ENCODE measurements at places on chromosomes 11 and 22.

- DNase-seq = peak; percentile 87
Measured at GRCh38 chr22:26894766-26895485, 237.5 kb downstream of the MIAT start.

GRCh38 chr11:72595292-72595684, 78.9 kb downstream of the PDE2A start:
- DNase-seq = no peak

DNA sequence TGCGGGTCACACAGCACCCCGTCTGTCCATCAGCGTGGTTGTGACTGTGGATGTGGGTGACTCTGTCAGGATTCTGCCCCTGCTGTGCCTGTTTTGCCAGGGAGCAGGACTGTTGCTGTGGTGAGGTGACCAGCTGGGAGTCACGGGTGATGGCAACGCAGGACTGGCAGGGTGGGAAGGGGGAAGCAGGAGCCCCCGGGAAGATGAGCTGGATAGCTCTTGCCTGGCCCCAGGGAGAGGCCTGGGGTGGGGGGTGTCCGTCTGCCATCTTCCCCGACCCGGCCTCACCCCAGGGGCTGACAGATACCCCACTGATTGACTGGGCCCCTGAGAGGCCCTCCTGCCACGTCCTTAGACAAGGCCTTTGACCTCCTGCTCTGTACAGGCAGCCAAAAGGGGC, 34.3 kb upstream of the TSPAN18 start:
- no peak for DNase-seq

GRCh38 chr11:125435461-125436238, 60.4 kb downstream of the FEZ1 start:
- DNase-seq = no peak

DNA sequence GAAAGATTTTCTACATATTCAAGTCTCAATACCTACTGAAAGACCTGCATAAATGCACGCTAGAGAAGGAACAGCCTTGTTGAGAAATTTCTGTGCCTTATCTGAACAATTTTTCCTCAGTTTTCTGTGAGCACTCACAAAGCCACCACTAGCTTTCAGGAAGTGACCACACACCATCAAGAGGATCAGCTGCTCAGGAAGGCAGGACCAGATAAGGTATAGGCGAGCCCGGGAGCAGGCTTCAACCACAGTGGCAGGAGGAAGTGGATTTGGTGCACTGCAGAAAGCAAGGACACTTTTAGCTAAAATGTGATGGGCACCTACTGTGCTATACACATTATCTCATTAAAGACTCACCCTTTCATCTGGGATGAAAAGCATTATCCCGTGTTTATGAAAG, 220.8 kb downstream of the RAB38 start:
- DNase-seq = no peak

- DNase-seq = no peak
Measured at GRCh38 chr11:76806608-76807205, 23.6 kb downstream of the TSKU start.

DNA sequence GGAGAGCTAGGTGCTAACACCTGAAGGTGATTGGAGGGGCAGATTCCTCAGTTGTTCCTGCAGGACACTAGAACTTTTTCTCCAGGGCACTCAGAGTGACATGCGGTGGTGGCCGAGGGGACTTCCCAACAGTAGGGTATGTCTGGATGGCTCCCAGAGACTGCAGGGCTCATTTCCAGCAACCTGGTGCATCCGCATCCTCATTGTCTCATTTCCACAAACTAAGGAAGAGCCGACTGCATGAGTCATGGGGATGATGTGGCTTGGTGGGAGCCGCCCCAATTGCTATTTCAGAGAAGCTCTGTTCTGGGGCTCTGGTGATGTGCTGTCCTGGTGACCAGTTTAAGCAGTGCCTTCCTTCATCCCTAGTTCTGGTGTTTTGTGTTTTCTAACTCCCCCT, 2.8 kb upstream of the ROBO4 start:
- peak; percentile 93 for DNase-seq

- DNase-seq = no peak
Measured at GRCh38 chr11:64490562-64491216, 100.3 kb upstream of the SLC22A12 start.

DNA sequence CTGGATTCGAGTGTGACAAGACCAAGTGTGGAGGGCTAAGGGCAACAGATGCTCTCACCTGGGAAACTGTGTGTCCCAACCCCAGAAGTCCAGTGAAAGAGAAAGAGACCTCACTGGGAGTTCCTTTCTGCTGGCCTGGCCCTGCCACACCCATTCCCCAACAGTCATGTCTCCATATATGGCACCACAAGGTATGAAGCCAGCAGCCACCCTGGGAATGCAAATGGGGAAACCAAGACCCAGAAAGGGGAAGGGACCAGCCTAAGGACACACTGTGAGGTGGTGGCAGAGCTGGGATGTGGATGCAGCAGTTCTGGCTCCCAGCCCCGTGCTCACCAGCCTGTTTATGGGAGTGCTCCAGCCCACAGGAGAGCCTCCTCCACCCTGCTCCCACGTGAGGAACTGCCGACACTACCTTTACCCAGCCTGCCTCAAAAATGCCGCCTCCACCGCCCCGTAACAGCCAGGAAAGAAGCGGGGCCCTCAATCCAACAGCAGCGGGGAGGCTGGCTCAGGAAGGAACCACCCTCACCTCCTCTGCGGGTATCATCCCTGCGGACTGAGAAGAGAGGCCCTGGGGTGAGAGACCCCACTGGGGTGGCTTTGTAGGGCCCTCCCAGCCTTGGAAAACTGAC, 12.6 kb downstream of the LMO1 start:
- DNase-seq = no peak

DNA sequence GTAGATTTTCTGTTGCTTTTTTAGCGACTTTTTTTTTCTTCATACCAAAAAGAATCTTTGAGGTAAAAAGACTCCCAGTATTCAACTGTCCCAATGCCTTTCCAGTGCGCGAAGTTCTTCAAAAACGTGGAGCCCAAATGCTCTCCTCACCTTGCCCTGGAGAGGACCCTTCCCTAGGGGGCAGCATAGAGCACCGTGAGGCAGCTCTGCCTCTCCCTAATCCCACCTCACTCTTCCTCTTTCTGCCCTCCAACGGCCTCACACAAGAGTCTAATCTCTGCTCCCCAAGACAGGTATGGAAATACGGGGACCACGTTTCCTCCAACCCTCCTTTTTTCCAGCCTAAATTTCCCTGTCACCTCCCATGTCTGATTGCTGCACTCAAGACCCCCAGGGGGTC, 117.5 kb upstream of the ALX4 start:
- no peak for DNase-seq
